ENCODE measurements at places on chromosomes 3 and 15. TPM values are rescaled to one million over a fixed set of nuclear protein-coding genes. Genes with fewer than 3 reads are reported as not detected.
A peak's percentile ranks its signal among the peaks of the same experiment; 100 is the strongest.

DNA sequence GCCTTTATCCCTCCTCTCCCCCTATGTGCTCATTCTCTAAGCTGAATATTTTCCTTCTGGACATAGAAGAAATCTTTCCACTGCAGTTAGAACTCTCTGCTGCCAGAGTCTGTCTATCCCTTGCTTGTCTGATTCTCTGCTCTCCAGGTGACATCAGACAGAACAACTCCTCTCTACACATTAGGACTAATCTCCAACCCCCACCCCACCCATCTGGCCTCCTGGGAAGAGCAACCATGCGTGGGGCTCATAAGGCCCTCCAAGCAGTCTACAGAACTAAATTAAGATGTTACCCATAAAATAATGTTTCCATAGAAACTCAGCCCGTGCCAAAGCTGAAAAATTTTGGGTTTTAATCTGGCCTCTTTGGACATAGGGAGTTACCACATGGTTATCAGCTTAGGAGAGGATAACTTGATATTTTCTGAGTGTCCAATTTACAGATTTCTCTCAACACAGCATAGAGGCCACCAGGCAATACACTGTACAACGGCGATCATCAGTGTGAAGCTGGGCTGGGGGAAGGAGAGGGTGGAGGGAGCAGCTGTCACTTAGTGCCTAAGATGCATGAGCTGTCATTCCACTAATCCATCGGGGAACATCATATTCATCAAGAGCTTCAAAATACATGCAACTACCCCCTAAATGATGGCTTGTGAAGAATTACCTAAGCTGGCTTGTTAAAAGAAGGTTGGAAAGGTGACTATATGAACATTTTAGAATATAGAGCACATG, 199.4 kb downstream of the CLSTN2 start:
- H3K4me3 ChIP-seq: no peak overlapping the region
- DNase-seq: no peak
- H3K4me1 ChIP-seq: no peaks in the 10 kb centered on the region
- H3K27ac ChIP-seq: no peak overlapping the region

DNA sequence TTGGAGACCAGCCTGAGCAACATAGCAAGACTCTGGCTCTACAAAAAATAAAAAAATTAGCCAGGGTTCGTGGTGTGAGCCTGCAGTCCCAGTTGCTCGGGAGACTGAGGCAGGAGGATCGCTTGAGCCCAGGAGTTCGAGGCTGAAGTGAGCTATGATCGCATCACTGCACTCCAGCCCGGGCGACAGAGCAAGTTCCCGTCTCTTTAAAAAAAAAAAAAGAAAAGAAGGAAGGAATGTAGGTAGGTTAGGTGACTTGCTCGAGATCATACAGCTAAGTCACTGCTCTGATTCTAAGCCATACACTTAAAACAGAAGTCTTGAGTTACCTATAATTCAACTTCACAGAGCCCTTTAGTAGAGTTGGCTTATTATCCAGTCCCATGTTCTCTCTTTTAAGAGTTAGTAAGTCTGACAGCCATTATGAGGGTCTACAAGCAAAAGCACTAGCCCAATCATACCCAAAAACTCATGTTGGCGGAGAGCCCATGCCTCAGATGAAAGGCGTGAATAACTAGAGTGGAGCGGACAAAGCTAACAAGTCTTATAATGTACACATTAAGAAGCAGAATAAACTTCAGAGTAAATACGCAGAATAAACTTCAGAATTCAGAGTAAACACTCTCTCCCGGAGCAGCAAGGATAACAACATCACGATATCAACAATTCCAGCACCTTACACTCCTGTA, 768 bp downstream of the AAGAB start:
- no peaks in the 10 kb centered on the region for H3K27me3 ChIP-seq
- peak overlapping the region; percentile 98 for H3K27ac ChIP-seq
- H3K4me3 ChIP-seq: peak overlapping the region; percentile 98
- peaks cover 6% of the 10 kb centered on the region for H3K36me3 ChIP-seq
- no peak for DNase-seq
- peaks cover 41% of the 10 kb centered on the region for H3K4me1 ChIP-seq

Gene PLSCR2
- not detected for total RNA-seq

Gene THRB
- total RNA-seq: 0.06 TPM

DNA sequence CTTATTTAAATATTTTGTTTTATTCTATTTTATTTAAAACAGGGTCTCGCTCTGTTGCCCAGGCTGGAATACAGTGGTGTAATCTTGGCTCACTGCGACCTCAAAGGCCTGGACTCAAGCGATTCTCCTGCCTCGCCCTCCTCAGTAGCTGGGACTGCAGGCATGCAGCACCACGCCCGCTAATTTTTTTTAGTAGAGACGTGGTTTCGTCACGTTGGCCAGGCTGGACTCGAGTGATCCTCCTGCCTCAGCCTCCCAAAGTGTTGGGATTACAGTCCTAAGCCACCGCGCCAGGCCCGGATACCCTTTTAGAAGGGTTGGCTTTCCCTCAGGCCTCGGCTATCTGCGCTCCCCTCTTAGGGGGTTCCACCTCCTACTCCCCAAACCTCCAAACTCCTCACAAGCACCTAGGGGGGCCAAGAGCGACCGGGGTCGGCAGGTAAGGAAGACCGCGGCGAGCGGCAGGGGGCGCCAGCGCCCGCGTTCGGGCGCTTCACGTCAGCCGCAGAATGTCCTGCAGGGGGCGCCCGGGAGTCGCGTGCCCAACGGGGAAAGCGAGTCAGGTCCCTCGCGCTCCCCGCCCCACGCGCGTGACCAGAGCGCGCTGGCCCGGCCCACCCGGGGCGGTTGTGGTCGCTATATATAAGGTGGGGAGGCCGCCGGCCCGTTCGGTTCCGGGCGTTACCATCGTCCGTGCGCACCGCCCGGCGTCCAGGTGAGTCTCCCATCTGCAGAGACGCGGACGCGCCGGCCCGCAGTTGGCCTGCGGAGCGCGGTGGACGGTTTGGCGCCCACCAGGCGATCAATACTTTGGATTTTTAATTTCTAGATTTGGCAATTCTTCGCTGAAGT, 51.8 kb upstream of the GATM start:
- H3K4me1 ChIP-seq: peaks cover 5% of the 10 kb centered on the region
- no peak overlapping the region for H3K27ac ChIP-seq
- no peak for DNase-seq
- no peaks in the 10 kb centered on the region for H3K36me3 ChIP-seq
- H3K4me3 ChIP-seq: peak overlapping the region; percentile 77
- no peaks in the 10 kb centered on the region for H3K27me3 ChIP-seq

Gene CYP1A1
- not detected for total RNA-seq

DNA sequence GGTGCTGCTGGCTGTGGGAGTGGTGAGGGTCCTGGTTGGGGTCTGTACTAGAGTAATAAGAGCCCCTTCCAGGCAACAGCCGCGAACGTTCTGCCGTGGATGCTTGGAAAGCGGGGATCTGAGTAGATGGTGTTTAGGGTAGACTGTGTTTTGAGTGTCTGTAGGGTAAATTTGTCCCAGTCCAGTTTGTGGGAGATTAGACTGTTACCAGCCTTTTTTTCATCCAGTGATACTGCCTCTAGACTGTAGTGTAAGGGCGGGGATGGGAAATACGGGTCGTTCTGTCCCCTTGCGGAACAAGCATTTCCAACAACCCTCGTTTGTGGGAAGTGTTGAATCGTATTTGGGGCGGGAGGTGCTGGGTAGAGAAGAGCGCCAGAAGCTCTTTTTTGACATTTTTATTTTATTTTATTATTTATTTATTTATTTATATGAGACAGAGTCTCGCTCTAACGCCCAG, 424 bp downstream of the HAUS2 start:
- H3K4me1 ChIP-seq: peaks cover 50% of the 10 kb centered on the region
- peak overlapping the region; percentile 95 for H3K27ac ChIP-seq
- H3K36me3 ChIP-seq: peaks cover 11% of the 10 kb centered on the region
- H3K4me3 ChIP-seq: peak overlapping the region; percentile 99
- peak; percentile 11 for DNase-seq

- H3K27ac ChIP-seq: no peak overlapping the region
- H3K27me3 ChIP-seq: no peaks in the 10 kb centered on the region
- H3K4me3 ChIP-seq: no peak overlapping the region
- no peaks in the 10 kb centered on the region for H3K4me1 ChIP-seq
Measured at GRCh38 chr3:154011036-154011435, 110.2 kb upstream of the ARHGEF26 start.

DNA sequence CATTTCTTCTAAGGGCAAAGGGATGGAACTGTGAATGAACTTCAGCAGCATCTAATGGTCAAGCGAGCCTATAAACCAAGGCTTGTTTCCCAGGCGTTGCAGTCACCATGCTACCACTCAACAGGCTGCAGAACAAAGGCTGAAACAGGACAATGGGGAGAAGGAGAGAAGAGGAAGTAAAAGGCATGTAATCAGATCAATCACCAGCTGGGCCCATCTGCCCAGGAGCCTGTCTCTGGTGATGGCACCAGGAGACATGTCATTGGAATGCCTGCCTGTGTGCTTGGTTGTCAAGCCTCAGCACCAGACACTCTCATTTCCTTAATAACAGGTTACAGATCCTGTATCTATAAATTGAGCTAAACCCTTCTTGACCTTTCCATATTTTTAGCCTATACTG, 81.7 kb upstream of the UMPS start:
- no peak overlapping the region for H3K4me3 ChIP-seq
- H3K36me3 ChIP-seq: no peaks in the 10 kb centered on the region
- no peak for DNase-seq
- H3K27ac ChIP-seq: no peak overlapping the region

All from HFFc6 (cell line).